ENCODE measurements at places on chromosomes 7 and 10.

GRCh38 chr10:1267568-1267967 is 211.4 kb downstream of the WDR37 start:
- DNase-seq = no peak

- no peak for DNase-seq
These were observed 35.1 kb upstream of the WIPF3 start for GRCh38 chr7:29771081-29771816.

- peak; percentile 70 for DNase-seq
These were observed 81.9 kb downstream of the RAMP3 start for GRCh38 chr7:45239486-45239885.

GRCh38 chr7:16963044-16963443 is 81.3 kb upstream of the AGR3 start:
- no peak for DNase-seq

GRCh38 chr10:101780818-101781654 is 2.2 kb downstream of the NPM3 start:
- peak; percentile 64 for DNase-seq

Data from fibroblast of skin of right biceps (primary cell).